ENCODE measurements at places on chromosomes 2 and 18. TPM values are rescaled to one million over a fixed set of nuclear protein-coding genes. Genes with fewer than 3 reads are reported as not detected.

The RAPH1 gene
- 59.5 TPM for total RNA-seq

GRCh38 chr2:85753525-85754312 lies at the start of gene ATOH8:
Gene ATOH8 (plus strand): TSS chr2:85753991. CDS start chr2:85754190, 199 bp downstream.
- peak within 1 kb of the TSS; percentile 67 for H3K4me3 ChIP-seq
- no peaks in the 10 kb centered on the region for H3K27me3 ChIP-seq
- peaks cover 11% of the 10 kb centered on the region for H3K4me1 ChIP-seq
- DNase-seq, result peak; percentile 61
- no peaks in the 10 kb centered on the region for H3K36me3 ChIP-seq
- peak within 1 kb of the TSS; percentile 74 for H3K27ac ChIP-seq

The RTP5 gene
- not detected for total RNA-seq

The PPM1B gene
- 26.0 TPM for total RNA-seq

- peaks cover 3% of the 10 kb centered on the region for H3K27me3 ChIP-seq
- no peaks in the 10 kb centered on the region for H3K36me3 ChIP-seq
- no peak overlapping the region for H3K27ac ChIP-seq
- no peaks in the 10 kb centered on the region for H3K4me1 ChIP-seq
Observed at GRCh38 chr18:21949326-21950015, 208.9 kb downstream of the MIB1 start.

- no peaks in the 10 kb centered on the region for H3K27me3 ChIP-seq
- no peak overlapping the region for H3K4me3 ChIP-seq
- H3K4me1 ChIP-seq, result no peaks in the 10 kb centered on the region
- DNase-seq, result no peak
Observed at GRCh38 chr18:45854036-45854586, 28.6 kb downstream of the SIGLEC15 start.

- peaks cover 16% of the 10 kb centered on the region for H3K4me1 ChIP-seq
- DNase-seq, result no peak
- H3K27ac ChIP-seq, result no peak overlapping the region
- H3K36me3 ChIP-seq, result no peaks in the 10 kb centered on the region
- H3K27me3 ChIP-seq, result no peaks in the 10 kb centered on the region
Observed at GRCh38 chr2:134254824-134255223, 952 bp downstream of the MGAT5 start.

The ITGAV gene
- 131 TPM for total RNA-seq

The POTEJ gene
- total RNA-seq, result not detected

- peaks cover 11% of the 10 kb centered on the region for H3K27me3 ChIP-seq
- no peak for DNase-seq
- peaks cover 20% of the 10 kb centered on the region for H3K4me1 ChIP-seq
- H3K36me3 ChIP-seq, result no peaks in the 10 kb centered on the region
Observed at GRCh38 chr2:54722641-54723040, 821 bp upstream of the EML6 start.

- H3K4me3 ChIP-seq, result no peak overlapping the region
- no peaks in the 10 kb centered on the region for H3K27me3 ChIP-seq
- no peak for DNase-seq
- H3K36me3 ChIP-seq, result no peaks in the 10 kb centered on the region
Observed at GRCh38 chr2:34652636-34653035, 1053.5 kb upstream of the FAM98A start.

GRCh38 chr2:43238176-43238575 lies 11.8 kb upstream of the ZFP36L2 start:
- H3K36me3 ChIP-seq, result no peaks in the 10 kb centered on the region
- H3K27me3 ChIP-seq, result no peaks in the 10 kb centered on the region
- no peak overlapping the region for H3K4me3 ChIP-seq
- DNase-seq, result no peak
- no peaks in the 10 kb centered on the region for H3K4me1 ChIP-seq
- H3K27ac ChIP-seq, result no peak overlapping the region

GRCh38 chr2:26945991-26946750 lies 24.3 kb upstream of the MAPRE3 start:
- no peaks in the 10 kb centered on the region for H3K4me1 ChIP-seq
- DNase-seq, result no peak
- peaks cover 2% of the 10 kb centered on the region for H3K27me3 ChIP-seq
- no peak overlapping the region for H3K27ac ChIP-seq
- H3K4me3 ChIP-seq, result no peak overlapping the region

GRCh38 chr2:1940679-1941078 lies 196.4 kb upstream of the PXDN start:
- no peak overlapping the region for H3K4me3 ChIP-seq
- H3K36me3 ChIP-seq, result no peaks in the 10 kb centered on the region
- H3K4me1 ChIP-seq, result no peaks in the 10 kb centered on the region
- no peak for DNase-seq
- no peak overlapping the region for H3K27ac ChIP-seq
- no peaks in the 10 kb centered on the region for H3K27me3 ChIP-seq

The RELCH gene
- total RNA-seq, result 20.7 TPM

GRCh38 chr2:202429164-202429980 lies 53.2 kb downstream of the BMPR2 start:
- DNase-seq, result peak; percentile 90
- H3K27me3 ChIP-seq, result no peaks in the 10 kb centered on the region
- peak overlapping the region; percentile 75 for H3K27ac ChIP-seq
- no peaks in the 10 kb centered on the region for H3K36me3 ChIP-seq
- H3K4me3 ChIP-seq, result no peak overlapping the region

DNA sequence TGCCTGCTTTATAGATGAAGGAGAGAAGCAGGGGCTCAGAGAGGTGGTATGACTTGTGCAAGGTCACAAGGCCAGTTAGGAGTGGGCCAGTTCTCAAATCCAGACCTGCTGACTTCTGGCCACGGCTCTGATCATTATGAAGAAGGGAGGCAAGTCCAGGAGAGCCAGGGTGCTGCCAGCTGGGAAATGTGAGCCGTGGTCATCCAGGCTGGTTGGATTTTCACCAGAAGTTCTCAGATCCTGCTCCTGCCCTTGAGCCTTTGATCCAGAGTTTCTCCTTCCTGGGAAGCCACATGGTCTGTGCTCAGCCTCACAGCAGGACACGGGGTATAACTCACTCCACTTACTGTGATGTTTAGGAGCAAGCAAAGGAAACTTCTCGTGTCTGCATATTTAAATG lies 239.9 kb downstream of the KLHL29 start:
- no peaks in the 10 kb centered on the region for H3K27me3 ChIP-seq
- no peaks in the 10 kb centered on the region for H3K4me1 ChIP-seq
- no peak overlapping the region for H3K27ac ChIP-seq

The ACTG2 gene
- total RNA-seq, result not detected

GRCh38 chr2:144995482-144995881 lies 475.6 kb upstream of the ZEB2 start:
- peaks cover 13% of the 10 kb centered on the region for H3K4me1 ChIP-seq
- no peaks in the 10 kb centered on the region for H3K27me3 ChIP-seq
- no peak overlapping the region for H3K27ac ChIP-seq
- no peak for DNase-seq
- no peaks in the 10 kb centered on the region for H3K36me3 ChIP-seq
- H3K4me3 ChIP-seq, result no peak overlapping the region

- no peak for DNase-seq
- H3K4me1 ChIP-seq, result no peaks in the 10 kb centered on the region
- no peaks in the 10 kb centered on the region for H3K36me3 ChIP-seq
- H3K27ac ChIP-seq, result no peak overlapping the region
- peaks cover 10% of the 10 kb centered on the region for H3K27me3 ChIP-seq
Observed at GRCh38 chr18:13227910-13228309, 9.3 kb downstream of the LDLRAD4 start.

The LAMA3 gene
- total RNA-seq, result 7.1 TPM

GRCh38 chr18:50158866-50159653 lies 35.9 kb downstream of the MYO5B start:
- no peaks in the 10 kb centered on the region for H3K27me3 ChIP-seq
- no peak overlapping the region for H3K4me3 ChIP-seq
- H3K4me1 ChIP-seq, result no peaks in the 10 kb centered on the region
- H3K27ac ChIP-seq, result no peak overlapping the region

- H3K4me1 ChIP-seq, result no peaks in the 10 kb centered on the region
- H3K4me3 ChIP-seq, result no peak overlapping the region
- no peaks in the 10 kb centered on the region for H3K36me3 ChIP-seq
- no peak overlapping the region for H3K27ac ChIP-seq
Observed at GRCh38 chr2:30709516-30709915, 97.7 kb downstream of the CAPN13 start.

DNA sequence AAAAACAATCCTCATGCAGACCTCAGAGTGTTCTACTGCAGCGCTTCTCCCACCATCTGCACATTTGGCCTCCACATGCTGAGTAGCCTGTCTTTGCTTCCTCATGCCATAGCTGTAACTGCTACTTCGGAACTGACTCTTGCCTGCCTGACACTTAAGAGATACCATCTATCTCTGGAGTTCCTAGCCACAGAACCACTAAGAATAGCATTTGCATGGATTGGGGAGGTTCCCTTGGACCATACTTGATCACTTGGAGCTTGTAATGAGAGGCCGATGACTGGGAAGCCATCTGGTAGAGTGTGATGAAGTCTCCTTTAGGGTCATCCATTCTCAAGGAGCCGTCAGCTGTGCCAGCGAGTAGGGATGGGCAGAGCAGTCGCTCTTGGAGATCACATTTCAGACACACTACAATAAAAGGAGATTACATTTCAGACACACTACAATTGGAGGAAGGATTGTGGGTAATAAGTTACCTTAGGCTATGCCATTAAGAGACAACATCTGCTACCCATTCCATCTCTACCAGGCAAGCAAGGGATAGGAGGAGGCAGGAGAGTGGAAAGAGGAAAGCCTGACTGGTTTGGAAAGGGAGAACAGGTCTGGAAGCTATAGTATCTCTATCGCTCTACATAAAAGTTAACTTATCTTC lies 21.8 kb downstream of the DOK1 start:
- peaks cover 2% of the 10 kb centered on the region for H3K27me3 ChIP-seq
- H3K4me3 ChIP-seq, result no peak overlapping the region
- no peak for DNase-seq
- H3K36me3 ChIP-seq, result no peaks in the 10 kb centered on the region
- H3K27ac ChIP-seq, result no peak overlapping the region

- H3K4me3 ChIP-seq, result no peak within 1 kb of the TSS
- DNase-seq, result peak; percentile 62
- H3K4me1 ChIP-seq, result no peaks in the 10 kb centered on the region
- no peak within 1 kb of the TSS for H3K27ac ChIP-seq
- H3K27me3 ChIP-seq, result peaks cover 32% of the 10 kb centered on the region
Observed at GRCh38 chr2:153478289-153479261, at the start of gene RPRM. Gene RPRM (minus strand): TSS chr2:153478762. CDS start chr2:153478565, 197 bp downstream.

The MOCOS gene
- 0.85 TPM for total RNA-seq

DNA sequence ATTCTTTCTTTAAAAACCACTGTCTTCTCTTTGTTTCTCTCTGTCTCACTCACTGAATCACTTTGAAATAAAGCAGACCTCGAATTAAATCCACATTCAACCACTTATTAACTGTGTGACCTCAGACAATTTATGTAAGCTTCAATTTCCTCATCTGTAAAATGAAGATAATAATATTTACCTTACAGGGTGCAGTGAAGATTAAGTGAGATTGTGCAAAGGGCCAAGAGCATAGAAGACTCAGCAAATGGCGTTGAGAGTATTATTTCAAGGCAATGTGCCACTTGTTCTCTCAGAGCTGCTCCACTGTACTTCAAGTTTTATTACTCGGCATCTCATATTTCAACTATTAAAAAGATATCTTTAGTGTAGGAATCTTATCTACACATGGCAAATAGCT lies 454.2 kb upstream of the HNRNPA3 start:
- no peaks in the 10 kb centered on the region for H3K36me3 ChIP-seq
- no peaks in the 10 kb centered on the region for H3K4me1 ChIP-seq
- H3K27me3 ChIP-seq, result peaks cover 4% of the 10 kb centered on the region
- H3K4me3 ChIP-seq, result no peak overlapping the region

GRCh38 chr2:211347328-211347727 lies 790.9 kb downstream of the CPS1 start:
- no peak for DNase-seq
- no peak overlapping the region for H3K4me3 ChIP-seq
- H3K36me3 ChIP-seq, result no peaks in the 10 kb centered on the region

DNA sequence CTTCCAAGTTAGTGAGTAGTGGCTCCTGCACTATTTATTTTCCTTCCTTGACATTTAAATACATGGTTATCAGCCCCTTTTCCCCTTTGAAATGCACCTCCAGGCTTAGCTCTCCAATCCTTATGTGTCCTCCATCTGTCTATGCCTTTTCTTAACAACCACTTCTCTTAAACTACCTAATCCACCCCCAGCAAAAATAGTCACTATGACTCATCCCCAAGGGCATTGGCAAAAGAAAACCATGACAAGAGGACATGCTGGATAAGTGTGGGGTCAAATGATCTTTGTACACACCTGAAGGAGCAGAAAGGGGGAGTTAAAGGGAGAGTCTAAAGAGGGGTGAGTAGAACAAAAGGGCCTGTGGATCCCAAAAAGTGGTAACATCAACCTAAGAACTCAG lies 127.2 kb downstream of the ANKRD44 start:
- peaks cover 15% of the 10 kb centered on the region for H3K4me1 ChIP-seq
- H3K27ac ChIP-seq, result no peak overlapping the region
- no peak overlapping the region for H3K4me3 ChIP-seq
- no peak for DNase-seq
- no peaks in the 10 kb centered on the region for H3K27me3 ChIP-seq

The CD207 gene
- total RNA-seq, result not detected

DNA sequence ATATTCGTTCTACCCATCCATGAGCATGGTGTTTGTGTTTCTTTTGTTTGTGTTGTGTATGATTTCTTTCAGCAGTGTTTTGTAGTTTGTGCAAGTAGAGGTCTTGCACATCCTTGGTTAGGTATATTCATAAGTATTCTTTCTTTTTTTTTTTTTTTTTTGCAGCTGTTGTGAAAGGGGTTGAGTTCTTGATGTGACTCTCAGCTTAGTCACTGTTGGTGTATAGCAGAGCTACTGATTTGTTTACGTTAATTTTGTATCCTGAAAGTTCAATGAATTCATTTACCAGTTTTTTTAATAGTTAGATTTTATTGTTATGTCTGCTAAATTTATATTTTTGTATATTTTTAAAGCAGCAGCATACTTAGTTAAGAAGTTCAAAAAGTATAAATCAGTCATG lies 834.4 kb upstream of the NRXN1 start:
- H3K36me3 ChIP-seq, result no peaks in the 10 kb centered on the region
- no peak overlapping the region for H3K27ac ChIP-seq
- no peak overlapping the region for H3K4me3 ChIP-seq
- DNase-seq, result no peak
- no peaks in the 10 kb centered on the region for H3K27me3 ChIP-seq

DNA sequence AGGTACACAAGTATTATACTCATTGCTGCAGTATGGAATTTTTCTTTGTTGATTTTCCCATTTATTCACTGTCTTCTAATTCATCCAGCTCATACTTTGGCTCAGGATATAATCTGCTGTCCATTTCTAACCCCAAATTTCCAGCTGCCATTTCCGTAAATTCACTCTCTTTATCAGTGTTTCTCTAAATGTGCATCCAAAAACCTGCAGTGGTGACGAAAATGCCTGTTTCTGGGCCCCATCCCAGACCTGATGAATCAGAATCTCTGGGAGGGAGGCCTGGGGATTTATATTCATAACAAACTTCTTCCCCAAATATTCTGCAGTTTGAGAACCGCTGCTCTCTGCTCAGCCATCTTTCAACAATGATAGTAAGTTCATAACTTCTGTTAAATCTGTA lies 86.6 kb downstream of the VWC2L start:
- no peak overlapping the region for H3K27ac ChIP-seq
- H3K27me3 ChIP-seq, result no peaks in the 10 kb centered on the region
- H3K36me3 ChIP-seq, result no peaks in the 10 kb centered on the region
- DNase-seq, result no peak
- H3K4me3 ChIP-seq, result no peak overlapping the region
